ENCODE measurements at places on chromosomes 6 and 20.

GRCh38 chr6:15588971-15589634, 73.7 kb downstream of the DTNBP1 start:
- DNase-seq, result peak; percentile 42

DNA sequence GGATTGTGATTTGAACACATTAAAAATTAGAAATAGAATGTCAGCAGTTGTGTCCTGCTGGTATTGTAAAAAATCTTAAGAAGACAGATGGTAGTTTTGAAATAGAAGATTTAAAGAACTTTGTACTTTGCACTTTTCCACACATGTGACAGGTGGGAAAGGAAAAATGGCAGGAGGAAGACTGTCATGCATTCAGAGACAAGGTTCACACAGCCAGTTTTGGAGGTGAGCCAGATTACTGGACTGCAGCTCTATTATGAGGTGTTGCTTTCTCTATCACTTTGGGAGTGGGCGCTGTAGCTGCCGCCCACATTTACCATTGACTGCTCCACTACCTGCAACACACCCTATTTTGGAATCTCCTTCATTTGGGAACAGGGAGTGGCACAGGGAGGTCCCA, 12.1 kb upstream of the NDUFAF4 start:
- no peak for DNase-seq

- no peak for DNase-seq
Observed at GRCh38 chr20:4800676-4801449, 79.2 kb downstream of the PRND start.

GRCh38 chr6:167948716-167949115, 48.8 kb upstream of the KIF25 start:
- no peak for DNase-seq

- no peak for DNase-seq
Observed at GRCh38 chr6:106736502-106736901, 107.1 kb downstream of the QRSL1 start.

DNA sequence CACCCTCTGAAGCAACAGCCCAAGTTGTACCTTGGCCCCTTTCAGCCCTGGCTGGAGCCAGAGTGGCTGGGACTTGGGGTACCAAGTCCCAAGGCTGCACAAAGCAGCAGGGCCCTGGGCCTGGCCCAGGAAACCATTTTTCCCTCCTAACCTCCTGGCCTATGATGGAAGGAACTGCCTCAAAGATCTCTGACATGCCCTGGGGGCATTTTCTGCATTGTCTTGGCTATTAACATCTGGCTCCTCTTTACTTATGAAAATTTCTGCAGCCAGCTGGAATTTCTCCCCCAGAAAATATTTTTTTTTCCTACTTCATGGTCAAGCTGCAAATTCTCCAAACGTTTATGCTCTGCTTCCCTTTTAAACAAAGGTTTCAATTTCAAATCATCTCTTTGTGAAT, 269.4 kb upstream of the CDYL start:
- no peak for DNase-seq
